A549 treated with dexamethasone at 1 μM for 4 hours (cell line): ENCODE measurements at places on chromosomes 7 and 10. TPM values are rescaled to one million over a fixed set of nuclear protein-coding genes. Genes with fewer than 3 reads are reported as not detected.

Gene NEURL1
- 0.55 to 0.88 TPM (median 0.73 TPM) in 5 replicates for total RNA-seq

Gene ZNF3
- total RNA-seq = 18.4 to 21.8 TPM (median 20.4 TPM) in 5 replicates

Gene IKZF1
- total RNA-seq = not detected in 5 replicates

Gene KIAA1549
- 4.0 to 7.3 TPM (median 6.2 TPM) in 5 replicates for total RNA-seq

Gene MRC1
- 0.01 to 0.04 TPM (median 0.02 TPM) in 4 of 5 replicates, not detected in the other for total RNA-seq

Gene VWA2
- 0.05 to 0.06 TPM (median 0.06 TPM) in 3 of 5 replicates, not detected in the others for total RNA-seq

Gene LBX1
- not detected in 5 replicates for total RNA-seq

Gene RPEL1
- 0.05 TPM in 2 of 5 replicates, not detected in the others for total RNA-seq

Gene UTF1
- not detected in 5 replicates for total RNA-seq

Gene LEP
- total RNA-seq = not detected in 5 replicates

Gene CPXM2
- total RNA-seq = not detected in 5 replicates

Gene CYP3A7
- total RNA-seq = not detected in 5 replicates

Gene ADIRF
- total RNA-seq = 0.14 TPM in 1 of 5 replicates, not detected in the others

Gene LGI1
- total RNA-seq = not detected in 5 replicates

Gene JAKMIP3
- 0.59 to 1.1 TPM (median 0.82 TPM) in 5 replicates for total RNA-seq

Gene MMP21
- not detected in 5 replicates for total RNA-seq

Gene ANAPC16
- total RNA-seq = 73.6 to 93.2 TPM (median 85.4 TPM) in 5 replicates

Gene PUS7
- total RNA-seq = 25.4 to 30.8 TPM (median 28.2 TPM) in 5 replicates

Gene CALHM1
- total RNA-seq = not detected in 5 replicates

Gene PON3
- 30.4 to 39.5 TPM (median 35.4 TPM) in 5 replicates for total RNA-seq

Gene ACHE
- 1.6 to 3.3 TPM (median 2.6 TPM) in 5 replicates for total RNA-seq

Gene PNLIPRP2
- 0.09 to 0.11 TPM in 2 of 5 replicates, not detected in the others for total RNA-seq

Gene SLK
- 27.6 to 40.5 TPM (median 34.3 TPM) in 5 replicates for total RNA-seq

Gene FFAR4
- total RNA-seq = 0.06 to 0.13 TPM (median 0.09 TPM) in 5 replicates

Gene AGFG2
- 29.4 to 57.4 TPM (median 50.2 TPM) in 5 replicates for total RNA-seq

Gene IFRD1
- 27.0 to 30.2 TPM (median 28.6 TPM) in 5 replicates for total RNA-seq

Gene SLC18A2
- total RNA-seq = 0.02 to 0.04 TPM in 2 of 5 replicates, not detected in the others

Gene ICA1
- 0.66 to 1.3 TPM (median 0.97 TPM) in 5 replicates for total RNA-seq
